ENCODE measurements at places on chromosomes 6 and 20.
A peak's percentile ranks its signal among the peaks of the same experiment; 100 is the strongest.

- DNase-seq: no peak
Measured at GRCh38 chr6:130187335-130188206, 35.2 kb downstream of the SAMD3 start.

DNA sequence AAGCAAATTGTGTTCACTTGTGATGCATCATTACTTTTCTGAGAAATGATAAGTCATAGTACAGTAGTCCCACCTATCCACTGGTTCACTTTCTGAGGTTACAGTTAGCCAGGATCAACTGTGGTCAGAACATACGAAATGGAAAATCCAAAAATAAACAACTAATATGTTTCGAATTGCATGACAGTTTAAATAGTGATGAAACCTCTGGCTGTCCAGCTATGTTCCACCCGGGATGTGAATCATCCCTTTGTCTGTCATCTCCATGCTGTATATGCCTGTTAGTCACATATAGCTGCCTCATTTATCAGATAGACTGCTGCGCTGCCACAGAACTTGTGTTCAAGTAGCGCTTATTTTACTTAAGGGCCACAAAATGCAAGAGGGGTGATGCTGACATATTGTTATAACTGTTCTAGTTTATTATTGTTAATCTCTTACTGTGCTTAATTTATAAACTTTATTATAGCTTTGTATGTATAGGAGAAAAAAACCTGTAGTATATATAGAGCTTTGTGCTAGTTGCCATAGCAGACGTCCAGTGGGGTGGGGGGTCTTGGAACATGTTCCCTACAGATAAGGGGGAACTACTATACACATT is 29.2 kb downstream of the AFDN start:
- no peak for DNase-seq

DNA sequence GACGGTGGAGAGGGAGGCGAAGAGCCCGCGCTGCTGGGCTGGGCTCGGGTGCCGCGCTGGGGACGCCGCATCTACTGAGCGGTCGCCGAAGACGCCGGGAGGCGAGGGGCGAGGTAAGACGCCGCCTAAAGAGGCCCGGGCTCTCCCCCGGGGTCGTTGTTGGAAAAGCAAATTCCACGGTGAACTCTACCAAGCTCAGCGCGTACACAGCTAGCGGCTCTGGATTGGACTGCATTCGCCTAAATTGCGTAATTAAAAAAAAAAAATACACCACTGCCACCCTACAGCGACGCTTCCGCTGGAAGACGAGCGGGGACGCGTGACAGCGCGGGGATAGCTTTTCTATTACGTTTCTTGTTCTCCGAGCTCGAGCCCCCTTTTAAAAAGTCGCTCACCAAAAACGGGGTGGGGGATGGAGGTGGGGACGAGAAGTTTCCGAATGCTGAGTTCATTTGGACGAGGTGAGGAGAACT is 92.0 kb upstream of the PRDM1 start:
- no peak for DNase-seq

DNA sequence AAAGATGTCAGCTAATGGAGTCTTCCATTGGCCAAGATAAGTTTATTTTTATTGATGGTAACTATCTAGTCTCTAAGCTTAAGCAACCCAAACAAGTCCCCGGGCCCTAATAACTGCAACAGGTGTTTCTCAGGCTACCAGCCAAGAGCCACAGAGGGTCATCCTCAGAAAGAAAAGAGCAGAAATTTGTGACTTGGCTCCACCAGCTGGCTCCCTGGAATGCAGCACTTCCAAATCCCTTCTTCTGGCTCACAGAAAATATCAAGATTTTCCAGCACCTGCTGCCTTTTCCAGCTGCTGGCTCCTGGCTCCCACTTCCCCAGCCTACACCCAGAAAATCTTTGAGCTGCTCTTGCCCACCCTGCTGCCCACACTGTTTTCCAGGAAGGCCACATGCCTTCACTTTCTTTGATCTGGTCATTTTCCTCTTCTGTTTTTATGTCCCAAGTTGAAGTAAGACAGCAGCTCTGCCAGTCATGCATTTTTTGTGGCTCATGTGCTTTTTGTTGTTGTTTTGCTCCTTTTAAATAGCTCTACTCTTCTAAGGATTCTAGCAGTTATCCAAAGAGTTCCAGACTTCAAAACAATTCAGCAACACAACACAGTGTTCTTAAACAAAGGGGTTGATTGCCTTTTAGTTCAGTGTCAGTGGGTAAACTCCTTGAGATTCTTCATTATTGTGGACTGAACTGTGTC is 151.0 kb upstream of the SMLR1 start:
- no peak for DNase-seq

GRCh38 chr6:108295676-108296075 is 822 bp downstream of the AFG1L start:
- DNase-seq: no peak

- DNase-seq: no peak
Measured at GRCh38 chr20:1184638-1185315, at the start of gene TMEM74B. TSS of gene TMEM74B (minus strand) at chr20:1184981. CDS start at chr20:1183801, 1,180 bp downstream.

DNA sequence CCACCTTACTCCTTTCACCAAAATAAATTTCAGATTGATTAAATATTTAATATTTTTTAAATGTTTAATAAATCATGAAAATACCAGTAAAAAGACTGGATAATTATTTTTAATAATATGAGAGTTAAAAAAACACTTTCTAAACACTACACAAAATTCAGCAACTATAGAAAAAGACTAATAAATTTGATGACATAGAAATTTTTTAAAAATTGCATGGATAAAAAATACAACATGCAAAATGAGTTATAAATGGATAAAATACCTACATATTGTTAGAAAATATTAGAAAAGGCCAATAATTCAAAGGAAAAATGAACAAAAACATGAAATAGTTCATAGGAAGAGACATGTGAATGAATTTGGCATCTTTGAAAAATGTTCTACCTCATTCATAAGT is 101.0 kb upstream of the EDN1 start:
- DNase-seq: no peak

- DNase-seq: peak; percentile 59
Measured at GRCh38 chr6:13873288-13874190, 51.2 kb upstream of the RNF182 start.

GRCh38 chr6:141017941-141018340 is 1114.8 kb upstream of the GJE1 start:
- DNase-seq: no peak

GRCh38 chr20:58634521-58635278 is 16.4 kb upstream of the STX16 start:
- DNase-seq: no peak

DNA sequence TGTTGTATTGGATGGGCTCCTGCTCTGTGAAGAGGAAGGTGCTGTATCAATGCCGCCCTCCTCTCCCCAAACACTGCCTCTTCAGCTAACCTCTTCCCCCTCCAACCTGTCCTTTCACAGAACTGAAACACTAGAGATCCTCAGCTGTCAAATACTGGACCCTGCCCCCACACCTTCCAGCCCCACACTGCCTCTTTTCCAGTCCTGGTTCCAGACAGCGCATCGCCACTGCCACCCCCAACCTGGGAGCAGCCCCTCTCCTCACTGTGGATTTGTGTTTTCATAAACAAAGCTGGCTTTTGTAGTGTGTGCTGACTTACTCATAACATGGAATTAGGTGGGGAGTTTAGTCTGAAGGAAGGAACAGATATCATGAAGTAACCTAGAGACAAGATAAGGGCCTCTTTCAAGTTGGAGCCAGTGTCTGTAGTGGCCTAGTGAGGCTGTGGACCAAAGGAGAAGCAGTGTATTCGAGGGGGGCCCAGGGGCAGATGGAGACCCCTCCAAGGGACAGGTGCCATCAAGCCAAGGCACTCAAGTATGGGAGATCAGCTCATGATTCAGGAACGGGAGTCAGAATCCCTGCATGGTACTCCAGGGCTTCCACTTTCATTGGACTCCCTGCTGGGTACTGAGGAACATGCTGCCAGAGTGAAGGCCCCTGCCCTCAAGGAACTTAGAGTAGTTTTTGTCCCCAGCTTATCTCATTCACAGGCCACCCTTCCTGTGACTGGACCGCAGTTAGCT is 2.1 kb downstream of the SCUBE3 start:
- DNase-seq: no peak

DNA sequence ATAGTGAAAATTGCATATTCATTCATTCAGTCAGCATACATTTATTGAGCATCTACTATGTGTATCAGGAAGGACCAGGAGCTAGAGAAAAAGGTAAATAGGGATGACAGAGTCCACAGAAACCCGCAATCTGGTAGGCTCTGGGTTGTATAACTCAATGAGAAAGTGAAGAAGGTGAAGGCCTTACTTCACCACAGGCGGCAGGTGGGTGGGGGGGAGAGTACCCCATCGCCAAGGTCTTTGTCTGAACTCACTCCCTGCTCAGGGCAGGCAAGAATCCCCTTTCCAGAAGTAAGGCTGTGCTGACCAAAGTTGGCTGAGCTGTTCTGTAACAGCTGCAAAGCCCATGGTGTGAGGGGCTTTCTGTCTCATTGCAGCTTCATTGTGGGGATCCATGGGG is 81.3 kb downstream of the CDH26 start:
- no peak for DNase-seq

- DNase-seq: peak; percentile 88
Measured at GRCh38 chr6:26020329-26021000, 57.9 kb downstream of the TRIM38 start.

GRCh38 chr6:13710552-13711323 is 897 bp downstream of the RANBP9 start:
- DNase-seq: no peak

DNA sequence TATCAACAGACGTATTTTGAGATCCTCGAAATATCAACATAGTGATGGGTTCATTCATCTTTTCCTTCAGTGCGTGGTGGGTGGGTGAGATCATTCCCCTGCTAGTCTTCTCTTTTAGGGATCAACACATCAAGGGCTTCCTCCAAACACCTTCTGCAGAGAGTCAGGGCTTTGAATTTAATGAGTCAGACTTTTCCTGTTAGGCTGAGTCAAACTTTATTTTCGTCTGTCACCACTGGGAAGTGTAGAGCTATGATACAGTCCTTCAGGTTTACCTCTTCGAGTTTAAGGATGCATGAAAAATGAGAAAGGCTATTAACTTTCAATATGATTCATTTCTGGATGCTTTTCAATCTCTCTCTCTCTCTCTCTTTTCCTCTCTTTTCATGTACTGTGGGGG is 189.1 kb downstream of the BMP2 start:
- no peak for DNase-seq

DNA sequence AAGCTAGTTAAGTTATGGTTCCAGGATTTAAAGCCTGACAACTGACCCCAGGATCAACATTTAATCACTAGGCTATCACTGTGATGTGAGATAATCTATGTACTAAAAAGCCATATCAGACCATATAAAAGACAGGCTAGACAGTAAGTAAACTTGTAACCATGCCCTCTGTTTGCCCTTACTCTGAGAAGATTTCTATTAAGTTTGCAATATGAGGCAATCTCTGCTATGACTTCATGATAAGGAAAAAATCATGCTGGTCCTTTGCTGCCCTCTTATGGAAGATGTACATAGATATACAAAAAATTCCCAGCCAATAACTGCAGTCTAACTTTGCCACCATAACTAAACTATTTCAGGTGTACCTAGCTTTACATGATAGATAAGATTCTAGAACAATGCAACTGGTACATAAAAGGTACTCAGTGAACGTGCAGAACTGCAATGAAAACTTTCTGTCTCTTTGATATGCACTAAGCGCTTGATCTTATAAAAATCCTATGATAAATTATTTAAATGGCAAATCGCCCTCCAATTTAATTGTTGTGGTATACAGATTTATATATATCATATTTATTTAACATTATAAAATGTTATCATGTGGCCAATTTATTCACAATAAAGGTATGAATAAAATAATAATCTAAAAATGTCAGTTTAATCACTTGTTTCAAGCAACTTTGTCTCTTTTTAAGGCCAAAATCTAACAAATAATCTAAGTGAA is 70.5 kb downstream of the FAM217A start:
- no peak for DNase-seq

DNA sequence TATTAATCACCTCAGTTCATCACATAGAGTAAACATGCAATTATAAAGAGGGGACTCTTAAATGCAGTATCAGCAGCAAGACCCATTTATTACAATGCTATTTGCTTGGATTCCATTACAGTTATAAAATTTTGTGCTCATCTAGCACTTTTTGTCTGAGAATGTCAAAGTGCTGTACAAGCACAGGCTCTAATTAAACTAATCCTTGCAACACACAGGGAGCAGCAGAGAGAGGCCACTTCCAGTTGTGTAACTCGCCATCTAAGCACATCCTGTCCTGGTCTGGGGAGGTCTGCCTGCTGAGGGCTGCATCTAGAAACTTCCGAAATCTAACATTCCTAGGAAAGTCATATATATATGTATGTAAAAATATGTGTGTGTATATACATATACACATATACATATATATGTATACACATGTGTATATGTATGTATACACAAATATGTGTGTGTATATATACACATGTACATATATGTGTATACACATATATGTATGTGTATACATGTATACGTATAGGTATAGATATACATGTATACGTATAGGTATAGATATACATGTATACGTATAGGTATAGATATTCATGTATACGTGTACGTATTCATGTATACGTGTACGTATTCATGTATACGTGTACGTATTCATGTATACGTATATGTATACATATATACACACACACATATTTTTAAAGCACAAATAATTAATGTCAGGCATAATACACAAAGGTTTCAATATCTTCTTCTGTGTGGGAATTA is 136.4 kb upstream of the JARID2 start:
- no peak for DNase-seq

GRCh38 chr6:142258757-142259156 is 43.0 kb upstream of the ADGRG6 start:
- no peak for DNase-seq
